ENCODE measurements at places on chromosomes 11 and 22. TPM values are rescaled to one million over a fixed set of nuclear protein-coding genes. Genes with fewer than 3 reads are reported as not detected.

Gene ACTN3
- total RNA-seq, result 0.10 TPM

Gene YPEL1
- 2.2 TPM for total RNA-seq

Gene PLEKHA7
- 43.2 TPM for total RNA-seq

Gene OR10W1
- not detected for total RNA-seq

Gene CALCA
- total RNA-seq, result not detected

Gene KRTAP5-8
- not detected for total RNA-seq

Gene P2RY2
- total RNA-seq, result 1.4 TPM

DNA sequence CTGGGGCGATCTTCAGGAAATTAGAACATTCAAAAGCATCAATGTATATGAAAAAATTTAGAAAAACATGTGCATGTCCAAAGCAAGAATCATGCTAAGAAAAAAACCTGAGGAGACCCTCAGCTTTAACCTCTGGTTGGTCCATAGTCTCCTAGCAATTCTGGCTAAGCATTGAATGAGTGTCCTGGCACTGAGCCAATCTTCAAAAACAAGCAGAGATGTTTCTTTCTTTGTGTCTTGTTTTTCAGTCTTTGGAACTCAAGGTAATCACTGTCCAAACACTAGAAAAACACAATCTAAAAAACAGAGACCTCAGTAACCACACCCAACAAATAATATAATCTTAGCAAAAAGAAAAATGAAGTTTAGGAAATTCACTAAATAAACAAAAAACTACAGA lies 205.4 kb upstream of the CARD18 start:
- DNase-seq, result no peak

DNA sequence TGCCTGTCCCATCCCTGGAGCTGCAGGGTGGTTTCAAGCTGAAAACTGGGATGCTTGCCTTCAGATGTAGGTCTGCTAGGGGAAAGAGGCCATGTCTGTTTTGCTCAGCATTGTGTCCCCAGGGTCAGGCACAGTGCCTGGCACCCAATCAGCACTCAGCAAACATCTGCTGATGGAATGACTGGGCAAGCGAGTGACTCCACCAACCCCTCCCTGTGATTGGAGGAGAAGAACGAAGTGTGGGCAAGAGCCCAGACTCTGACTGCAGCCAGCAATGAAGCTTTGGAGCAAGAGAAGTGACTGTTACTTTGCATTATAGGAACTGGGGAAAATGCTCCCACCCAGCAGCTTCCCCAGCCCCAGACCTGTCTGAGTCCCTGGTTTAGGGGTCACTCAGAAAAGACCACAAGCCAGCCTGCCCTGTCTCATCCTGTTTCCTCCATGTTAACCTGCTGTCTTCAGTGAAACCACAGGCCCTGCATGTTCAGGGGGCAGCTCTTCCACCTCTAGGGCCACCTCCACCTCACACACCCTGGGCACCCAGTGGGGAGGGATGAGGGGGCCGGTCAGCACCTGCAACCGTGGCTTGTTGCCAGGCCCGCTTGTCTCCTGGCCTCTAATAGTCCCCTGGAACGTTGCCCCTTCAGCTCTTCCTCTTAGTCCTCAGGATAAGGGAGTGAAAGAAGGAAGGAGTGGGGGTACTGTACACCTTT lies 147.4 kb downstream of the TRIM29 start:
- no peak for DNase-seq

DNA sequence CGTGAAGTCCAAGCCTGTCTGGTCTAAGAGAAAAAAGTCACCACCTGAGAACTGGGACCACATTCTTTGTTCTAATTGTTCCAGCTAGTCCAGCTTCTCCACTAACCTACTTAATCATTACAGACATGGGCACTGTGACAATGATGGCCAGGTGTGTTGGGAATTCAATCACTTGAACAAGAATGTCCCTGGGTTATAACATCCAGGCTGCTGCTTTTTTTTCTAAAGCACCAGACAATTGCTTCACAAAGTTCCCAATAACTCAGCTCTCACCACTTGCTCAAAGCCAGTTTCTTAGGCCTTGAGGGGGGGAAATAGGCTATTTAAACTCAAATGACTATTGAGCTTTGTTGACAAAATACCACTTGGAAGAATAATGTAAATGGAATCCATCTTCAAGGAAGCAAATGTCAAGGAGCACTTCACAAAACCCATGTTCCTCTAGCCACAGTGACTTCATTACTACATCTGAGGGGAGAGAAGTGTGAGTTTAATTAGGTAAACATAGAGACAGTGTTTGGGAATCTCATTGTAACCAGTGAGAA lies 80.3 kb downstream of the ME3 start:
- no peak for DNase-seq

DNA sequence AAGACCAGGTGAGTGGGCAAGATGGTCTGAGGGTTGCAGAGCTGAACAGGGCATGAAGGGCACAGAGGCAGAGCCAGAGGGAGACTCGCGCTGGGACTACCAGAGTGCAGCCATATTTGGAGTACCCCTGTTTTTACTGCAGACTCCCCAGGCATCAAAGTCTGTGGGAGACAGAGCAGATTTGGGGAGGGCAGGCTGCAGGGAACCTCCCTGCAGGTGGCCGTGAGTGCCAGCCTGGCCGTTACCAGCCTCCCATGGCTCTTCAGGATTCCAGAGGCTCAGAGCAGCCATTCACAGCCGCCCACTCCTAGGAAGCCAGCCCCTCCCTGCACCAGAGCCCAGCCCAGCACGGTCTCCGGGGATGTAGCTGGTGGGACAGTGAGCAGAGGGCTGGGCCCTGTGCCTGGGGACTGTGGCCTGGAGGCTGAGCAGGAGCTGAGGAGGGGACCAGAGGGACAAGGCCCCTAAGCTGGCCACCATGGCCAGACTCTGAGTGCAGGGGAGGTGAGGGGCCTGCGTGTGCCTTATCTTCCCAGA lies at the start of gene SEPTIN3:
TSS of gene SEPTIN3 (plus strand) at position 334 of the 537 bp plus-strand sequence. CDS start 2,050 bp downstream, outside the sequence.
- DNase-seq, result no peak

DNA sequence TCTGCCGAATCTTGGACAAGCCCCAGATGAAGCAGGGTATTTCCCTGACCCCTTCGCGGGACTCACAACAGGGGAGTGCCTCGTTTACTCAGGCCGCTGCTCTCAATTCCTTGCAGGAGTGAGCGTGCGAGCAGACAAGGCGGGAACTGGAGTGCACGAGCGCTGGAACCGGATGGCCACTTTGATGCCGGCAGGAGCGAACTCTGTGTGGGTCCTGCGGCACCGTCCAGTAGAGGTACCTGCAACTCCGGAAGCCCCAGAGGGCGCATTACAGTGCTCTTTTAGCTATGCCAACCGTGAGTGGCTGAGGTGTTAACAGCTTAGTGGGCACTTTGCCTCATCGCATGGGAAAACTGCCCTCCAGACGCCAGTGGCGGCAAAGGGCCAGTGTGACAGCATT lies 182.3 kb upstream of the ANO3 start:
- DNase-seq, result no peak

DNA sequence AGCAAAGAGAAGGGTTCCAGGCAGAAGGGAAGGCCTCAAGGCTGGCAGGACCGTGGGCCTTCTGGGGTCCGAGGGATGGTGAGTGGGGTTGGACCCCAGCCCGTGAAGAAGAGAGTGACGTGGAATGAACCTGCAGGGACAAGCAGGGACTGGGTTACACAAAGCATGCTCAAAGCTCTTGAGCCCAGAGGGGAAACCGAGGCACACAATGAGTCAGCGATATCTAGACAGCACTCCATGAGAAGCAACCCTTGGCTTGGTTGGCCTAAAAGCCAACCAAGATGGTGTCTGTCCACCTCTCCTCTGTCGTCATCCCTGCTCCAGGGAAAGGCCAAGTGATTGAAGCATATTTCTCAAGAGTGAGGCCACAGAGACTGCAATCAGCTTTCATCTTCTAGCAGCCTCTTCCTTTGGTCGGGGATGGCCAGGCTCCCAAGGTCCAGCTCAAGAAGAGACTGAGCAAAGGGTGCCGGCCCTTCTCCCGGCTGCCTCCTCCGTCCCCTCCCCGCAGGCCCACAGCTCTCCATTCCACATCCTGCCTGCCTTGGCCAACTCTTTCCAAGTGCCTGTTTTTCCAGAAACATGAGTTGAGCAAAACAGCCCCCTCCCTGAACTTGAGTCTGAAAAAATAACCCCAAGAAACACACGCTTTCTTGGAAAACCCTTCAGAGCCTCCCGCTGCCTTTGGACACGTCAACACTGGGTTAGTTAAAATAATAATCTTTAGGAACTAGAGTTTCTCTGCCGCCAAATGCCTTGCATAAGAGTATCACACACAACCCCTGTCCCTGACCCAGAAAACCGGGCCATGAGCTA lies 556.6 kb downstream of the MIAT start:
- DNase-seq, result no peak

DNA sequence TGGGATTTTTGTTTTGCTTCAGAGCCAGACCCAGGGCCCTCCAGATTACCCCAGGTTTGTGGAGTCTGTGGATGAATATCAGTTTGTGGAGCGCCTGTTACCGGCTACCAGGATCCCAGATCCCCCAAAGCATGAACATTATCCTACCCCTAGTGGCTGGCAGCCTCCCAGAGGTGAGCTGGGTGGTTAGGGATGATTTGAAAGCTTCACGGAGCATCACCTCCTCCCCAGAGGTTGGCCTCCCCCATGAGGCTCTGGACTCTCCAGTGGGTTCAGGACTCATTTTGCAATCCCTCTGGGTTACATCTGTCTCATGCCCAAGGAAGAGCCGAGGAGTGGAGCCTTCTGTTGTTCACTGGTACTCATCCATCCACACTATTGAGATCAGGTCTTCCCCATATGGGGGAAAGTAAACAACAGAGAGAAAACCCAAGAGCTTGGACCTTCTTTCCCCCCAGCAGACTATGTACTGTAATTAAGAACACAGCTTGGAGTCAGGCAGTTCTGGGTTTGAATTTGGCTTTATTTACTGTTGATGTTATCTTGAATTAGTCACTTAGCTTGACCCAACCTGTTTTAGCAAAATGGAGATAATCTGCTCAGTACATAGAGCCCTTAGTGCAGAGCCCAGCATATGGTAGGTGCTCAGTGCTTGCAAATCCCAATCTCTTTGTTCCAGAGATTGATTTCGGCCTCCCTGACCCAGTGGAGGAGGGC lies 2.5 kb downstream of the MRPL49 start:
- DNase-seq, result peak; percentile 18

DNA sequence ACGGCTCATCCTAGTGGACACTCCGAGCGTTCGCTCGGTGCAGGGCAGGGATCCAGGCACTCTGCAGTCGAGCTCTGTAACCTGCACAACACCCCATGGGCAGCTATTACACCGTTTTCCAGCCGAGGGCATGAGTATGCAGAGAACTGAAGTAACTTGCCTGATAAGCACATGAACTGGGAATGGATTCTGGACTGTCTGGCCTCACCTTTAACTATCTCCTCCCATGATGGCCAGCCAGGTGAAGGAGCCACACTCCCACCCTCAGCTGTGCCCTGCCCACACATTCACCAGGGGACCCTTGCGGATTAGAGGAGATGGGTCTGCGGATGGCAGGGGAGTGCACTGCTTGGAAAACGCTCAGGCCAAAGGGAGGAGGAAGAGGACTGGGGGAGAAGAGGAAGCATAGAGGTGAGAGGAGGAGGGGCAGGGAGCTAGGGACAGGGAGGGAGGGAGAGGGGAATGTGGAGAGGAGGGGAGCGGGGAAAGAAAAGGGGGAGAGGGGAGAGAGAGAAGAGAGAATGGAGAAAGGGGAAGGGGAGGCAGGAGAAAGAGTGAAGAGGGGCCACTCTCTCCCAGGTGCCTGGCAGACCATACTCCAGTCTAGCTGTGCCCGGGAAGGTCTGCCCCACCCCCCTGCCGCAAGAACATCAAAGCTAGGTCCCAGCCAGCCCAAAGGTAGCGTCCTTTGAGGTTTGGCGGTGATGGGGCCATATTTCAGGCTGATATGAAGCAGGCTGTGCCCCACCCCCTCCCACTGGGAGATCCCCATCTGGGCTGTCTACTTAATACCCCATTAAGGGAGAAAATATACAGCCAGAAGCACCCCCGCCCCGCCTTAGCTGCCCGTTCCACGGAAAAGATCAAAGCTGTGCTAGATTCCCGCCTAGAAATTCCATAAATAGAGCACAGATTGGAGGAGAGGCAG lies 33.2 kb upstream of the TCF20 start:
- DNase-seq, result no peak

DNA sequence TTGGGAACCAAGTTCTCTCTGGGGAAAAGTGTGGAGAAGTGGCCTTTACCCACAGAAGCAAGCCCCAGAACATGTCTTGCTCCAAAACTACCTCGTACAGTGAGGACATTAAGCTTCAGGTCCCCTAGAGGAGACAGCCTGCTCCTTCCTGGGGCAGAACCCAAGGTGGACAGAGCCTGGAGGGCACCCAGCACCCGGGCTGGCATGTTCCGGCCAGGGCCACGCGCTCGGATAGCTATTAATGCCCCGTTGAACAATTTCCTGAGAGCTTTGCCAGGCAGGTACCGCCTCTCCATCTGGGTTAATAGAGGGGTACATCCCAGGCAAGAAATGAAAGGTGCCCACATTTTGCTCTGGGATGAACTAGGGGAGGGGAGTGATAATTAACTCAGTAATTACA lies 169.0 kb upstream of the GRK3 start:
- DNase-seq, result no peak

- DNase-seq, result no peak
Observed at GRCh38 chr11:70493089-70493474, 94.8 kb downstream of the CTTN start.

DNA sequence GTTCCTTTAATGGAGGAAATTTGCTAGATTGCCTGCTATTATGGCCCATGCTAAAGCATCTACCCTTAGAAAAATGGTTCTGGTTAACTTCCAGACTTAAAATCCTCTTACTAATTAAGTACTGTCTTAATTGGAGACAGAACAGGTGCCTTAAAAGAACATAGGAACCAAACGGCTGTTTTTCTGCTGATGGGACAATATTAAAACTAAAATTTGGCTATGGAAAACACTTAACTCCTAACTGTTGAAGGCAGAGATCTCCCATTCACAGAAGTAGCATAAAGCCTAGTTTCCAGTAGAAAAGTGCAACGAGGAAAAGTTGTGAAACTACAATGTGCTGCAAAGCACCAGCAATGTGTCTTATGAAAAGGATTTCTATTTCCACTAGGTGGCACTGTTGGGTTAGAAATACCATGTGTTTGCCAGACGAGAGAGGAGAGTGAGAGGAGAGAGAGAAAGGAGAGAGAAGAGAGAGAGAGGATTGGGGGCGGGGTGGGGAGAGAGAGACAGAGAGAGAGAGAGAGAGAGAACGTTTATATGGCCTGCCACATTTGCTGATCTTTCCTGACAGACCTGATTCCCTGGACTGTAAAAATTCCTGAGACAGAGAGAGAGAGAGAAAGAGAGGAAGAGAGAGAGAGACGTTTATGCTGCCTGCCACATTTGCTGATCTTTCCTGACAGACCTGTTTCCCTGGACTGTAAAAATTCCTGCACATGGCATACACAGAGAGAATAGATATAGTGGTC lies 51.5 kb downstream of the FAM181B start:
- no peak for DNase-seq
